ENCODE measurements at places on chromosomes 2 and 18. TPM values are rescaled to one million over a fixed set of nuclear protein-coding genes. Genes with fewer than 3 reads are reported as not detected.

Gene CFAP221
- not detected for total RNA-seq

Gene SLC38A11
- total RNA-seq, result not detected

Gene PPIG
- 55.3 TPM for total RNA-seq

Gene ZNF396
- total RNA-seq, result 0.86 TPM

Gene YES1
- total RNA-seq, result 13.9 TPM

Gene ERFE
- total RNA-seq, result 0.60 TPM

Gene RNF138
- 58.8 TPM for total RNA-seq

Gene SPHKAP
- not detected for total RNA-seq

Gene IL36A
- total RNA-seq, result not detected

Gene ALPI
- total RNA-seq, result not detected

Gene VWA3B
- not detected for total RNA-seq

Gene SCN2A
- total RNA-seq, result 0.21 TPM

Gene MAL
- total RNA-seq, result 62.8 TPM

Gene TMEM200C
- total RNA-seq, result not detected

Gene ATP6V1C2
- 0.41 TPM for total RNA-seq

Gene ELP2
- 109 TPM for total RNA-seq

Gene FAP
- 0.50 TPM for total RNA-seq

Gene LAMA1
- not detected for total RNA-seq

Gene ZC3H15
- total RNA-seq, result 82.3 TPM

Gene KCNIP3
- total RNA-seq, result not detected
